Inflammatory macrophage treated with lipopolysaccharide for 1 hour (primary cell): ENCODE measurements at places on chromosomes 2 and 18.

- DNase-seq = peak; percentile 88
Observed at GRCh38 chr2:166539340-166540162, 45.5 kb upstream of the SCN7A start.

DNA sequence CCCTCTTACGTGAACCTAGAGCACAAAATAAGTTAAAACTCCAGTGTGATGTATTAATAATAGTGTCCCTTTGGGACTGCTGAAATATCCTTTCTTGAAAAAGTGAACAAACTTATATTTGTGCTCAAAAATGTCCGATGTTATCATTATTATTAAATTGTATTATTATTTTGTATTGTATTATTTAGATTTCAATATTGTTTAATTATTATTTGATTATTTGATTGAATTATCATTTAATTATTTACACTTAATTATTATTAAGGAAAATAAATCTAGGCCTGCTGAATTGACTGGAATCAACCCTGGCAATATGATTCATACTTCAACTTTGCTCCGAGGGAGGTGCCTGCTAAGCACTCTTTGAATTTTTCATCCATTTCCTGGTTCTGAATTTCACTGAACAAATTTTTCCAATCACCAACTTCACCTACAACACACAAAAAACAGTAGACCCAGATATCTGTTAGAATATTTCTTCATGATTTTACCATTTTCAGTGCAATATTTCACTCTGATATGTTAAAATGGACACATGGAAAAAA, 10.9 kb upstream of the EIF2AK2 start:
- DNase-seq = no peak

GRCh38 chr18:9814431-9814830, 71.3 kb upstream of the TXNDC2 start:
- DNase-seq = no peak

GRCh38 chr2:205199165-205199850, 483.0 kb upstream of the NRP2 start:
- no peak for DNase-seq

- DNase-seq = peak; percentile 77
Observed at GRCh38 chr2:54535599-54536195, 79.6 kb downstream of the SPTBN1 start.

- no peak for DNase-seq
Observed at GRCh38 chr18:55014095-55014494, 54.8 kb upstream of the CCDC68 start.

DNA sequence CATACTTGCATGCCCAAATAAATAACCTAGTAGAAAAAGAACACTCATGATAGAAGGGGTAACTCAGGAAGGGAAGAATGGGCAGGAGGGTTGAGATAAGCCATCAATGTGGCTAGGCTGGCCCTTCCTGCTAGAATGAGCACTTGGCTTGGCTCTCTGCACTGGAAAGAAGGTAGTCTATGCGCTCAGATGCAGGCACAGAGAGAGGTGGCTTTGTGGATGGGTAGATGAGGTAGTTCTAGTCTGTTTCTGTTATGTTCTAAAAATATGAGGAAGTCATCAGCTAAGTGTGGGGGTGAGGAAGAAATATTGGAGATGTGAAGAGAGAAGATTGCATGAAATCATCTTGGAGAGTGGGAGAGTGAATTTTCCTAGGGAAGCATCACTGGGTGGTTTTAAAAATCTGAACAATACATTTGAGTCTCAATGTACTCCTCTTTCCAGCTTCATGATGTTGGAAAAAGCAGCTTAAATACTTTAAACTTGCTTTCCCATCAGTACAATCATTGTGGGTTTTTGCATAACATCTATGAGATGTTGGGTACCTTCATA, 357.1 kb downstream of the CNTNAP5 start:
- DNase-seq = no peak

DNA sequence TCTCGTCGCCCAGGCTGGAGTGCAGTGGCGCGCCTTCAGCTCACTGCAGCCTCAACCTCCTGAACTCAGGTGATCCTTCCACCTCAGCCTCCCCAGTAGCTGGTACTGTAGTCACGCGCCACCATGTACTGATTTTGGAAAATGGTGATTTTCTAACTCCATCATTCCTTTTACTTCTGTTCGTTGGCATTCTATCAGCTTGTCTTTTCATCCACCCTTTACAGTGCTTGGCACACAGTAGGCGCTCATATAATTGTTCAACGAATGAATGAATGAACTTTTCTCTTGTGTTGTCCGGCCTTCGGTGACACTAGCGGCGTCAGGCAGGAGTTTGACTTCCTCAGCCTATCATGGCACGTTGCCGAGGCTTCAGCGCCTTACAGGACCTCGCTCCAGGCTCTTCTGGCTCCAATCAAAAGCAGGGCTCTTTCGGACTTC, 373 bp upstream of the MTHFD2 start:
- no peak for DNase-seq

- peak; percentile 23 for DNase-seq
Observed at GRCh38 chr18:24460388-24460787, at the start of gene HRH4. Gene HRH4 (plus strand): TSS chr18:24460637. CDS start chr18:24460729, 92 bp downstream.

GRCh38 chr2:182628916-182629315, 87.1 kb upstream of the DNAJC10 start:
- no peak for DNase-seq

DNA sequence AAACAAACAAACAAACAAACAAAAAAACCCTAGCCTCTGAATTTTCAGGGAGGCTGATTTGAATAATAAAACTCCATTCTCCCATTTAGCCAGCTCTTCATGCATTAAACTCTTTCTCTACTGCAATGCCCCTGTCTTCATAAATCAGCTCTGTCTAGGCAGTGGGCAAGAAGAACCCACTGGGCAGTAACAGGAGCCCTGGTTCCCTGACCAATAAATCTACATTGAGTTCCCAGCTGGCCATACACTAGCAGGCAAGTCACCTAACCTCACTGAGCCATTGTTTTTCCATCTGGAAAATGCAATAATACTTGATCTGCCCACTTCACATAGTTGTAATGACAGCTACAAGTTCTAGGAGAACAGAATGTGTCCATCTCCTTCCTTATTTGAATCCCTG, 57.6 kb upstream of the YPEL5 start:
- DNase-seq = no peak

- DNase-seq = no peak
Observed at GRCh38 chr2:43010438-43011157, 215.8 kb downstream of the ZFP36L2 start.

DNA sequence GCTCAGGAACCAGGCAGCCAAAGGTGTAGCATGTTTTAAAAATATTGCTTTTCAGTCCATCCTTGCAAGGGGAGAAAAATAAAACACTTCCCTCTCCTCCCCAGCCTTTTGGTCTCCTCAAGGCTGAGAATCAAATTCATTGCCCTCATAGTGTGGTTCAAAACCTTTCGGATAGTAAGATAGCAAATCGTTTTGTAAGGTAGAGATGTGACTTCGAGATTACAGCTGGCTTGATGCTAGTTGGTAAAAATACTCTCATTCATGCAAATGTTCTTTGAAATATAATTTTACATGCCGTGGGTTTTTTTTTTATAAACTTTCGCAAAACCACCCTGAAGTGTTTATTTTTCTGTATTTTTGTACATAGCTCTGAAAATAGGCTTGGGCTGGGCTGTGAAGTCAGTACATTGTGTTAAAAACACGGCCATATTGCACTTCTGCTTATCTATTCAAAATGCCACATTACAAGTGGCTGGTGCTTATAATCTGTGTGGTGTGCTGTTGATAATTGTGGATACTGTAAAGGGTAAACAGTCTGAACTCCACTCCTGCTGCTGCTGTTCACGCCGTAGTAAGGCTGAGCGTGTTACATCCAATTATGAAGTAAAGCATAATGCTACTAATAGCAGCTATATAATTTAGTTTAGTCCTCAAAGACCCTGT, 172.0 kb upstream of the SIX3 start:
- no peak for DNase-seq

DNA sequence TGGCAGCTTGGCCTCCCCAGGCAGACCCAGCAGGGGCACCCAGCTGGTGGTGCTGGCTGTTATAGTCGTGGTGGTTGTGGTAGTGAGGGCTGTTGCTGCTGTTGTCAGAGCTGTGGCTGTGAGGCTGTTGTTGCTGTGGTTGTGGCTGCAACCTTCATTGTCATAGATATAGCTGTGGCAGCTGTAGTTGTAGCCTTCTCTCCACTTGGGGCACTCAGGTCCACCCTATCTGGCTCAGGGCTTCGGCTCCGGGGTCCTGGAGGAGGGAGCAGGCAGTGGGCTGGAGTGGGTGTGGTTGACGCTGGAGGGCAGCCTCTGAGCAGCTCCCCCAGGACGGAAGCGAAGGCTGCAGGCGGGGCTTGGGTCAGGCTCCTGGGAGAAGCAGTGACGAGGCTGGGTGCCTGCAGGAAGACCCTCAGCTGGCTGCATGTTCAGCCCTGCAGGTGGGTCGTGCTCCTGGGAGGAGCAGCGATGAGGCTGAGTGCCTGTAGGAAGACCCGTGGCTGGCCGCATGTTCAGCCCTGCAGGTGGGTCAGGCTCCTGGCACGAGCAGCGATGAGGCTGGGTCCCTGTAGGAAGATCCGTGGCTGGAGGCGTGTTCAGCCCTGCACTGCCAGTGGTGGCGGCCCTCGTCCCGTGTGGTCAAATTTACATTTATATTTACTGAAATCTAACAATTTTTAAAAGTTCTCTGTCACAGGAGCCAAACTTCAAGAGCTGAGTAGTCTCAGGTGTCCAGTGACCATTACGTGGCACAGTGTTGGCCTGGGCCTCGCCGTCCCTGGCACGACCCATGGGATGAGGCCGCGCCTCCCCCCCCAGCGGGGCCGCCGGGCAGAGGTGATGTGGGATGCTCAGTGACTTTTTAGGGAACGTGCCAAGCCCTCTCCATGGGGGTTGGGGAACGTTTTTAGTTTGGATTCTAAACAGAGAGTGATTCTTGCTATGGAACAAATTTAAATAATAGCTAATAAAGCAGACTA, 79.2 kb upstream of the PXDN start:
- no peak for DNase-seq

DNA sequence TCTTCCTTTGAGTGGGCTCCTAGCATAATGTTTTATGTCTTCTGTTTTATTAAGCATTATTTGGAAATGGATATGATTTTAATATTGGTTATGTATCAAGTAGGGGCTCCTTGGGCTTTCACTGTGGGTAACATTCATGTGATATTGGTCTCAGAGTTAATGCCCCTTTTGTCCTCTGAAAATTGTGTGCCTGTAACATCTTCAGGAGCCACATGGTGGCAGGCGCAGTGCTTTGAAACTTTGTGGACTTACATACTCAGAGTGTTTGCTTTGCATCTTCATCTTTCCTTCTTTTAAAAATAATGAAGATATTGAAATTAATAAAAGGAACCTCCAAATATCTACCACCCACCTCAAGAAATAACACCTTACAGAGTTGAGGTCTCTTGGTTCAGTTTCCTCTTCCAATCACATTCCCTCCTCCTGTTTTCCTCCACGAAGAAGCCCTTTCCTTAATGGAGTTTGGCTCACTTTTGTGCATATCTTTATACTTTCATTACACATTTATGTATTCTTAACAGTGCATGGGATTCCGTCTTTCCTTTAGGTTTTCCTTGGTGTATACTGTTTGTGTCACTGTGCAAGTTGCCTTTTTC, 73.5 kb downstream of the LIMS1 start:
- no peak for DNase-seq

DNA sequence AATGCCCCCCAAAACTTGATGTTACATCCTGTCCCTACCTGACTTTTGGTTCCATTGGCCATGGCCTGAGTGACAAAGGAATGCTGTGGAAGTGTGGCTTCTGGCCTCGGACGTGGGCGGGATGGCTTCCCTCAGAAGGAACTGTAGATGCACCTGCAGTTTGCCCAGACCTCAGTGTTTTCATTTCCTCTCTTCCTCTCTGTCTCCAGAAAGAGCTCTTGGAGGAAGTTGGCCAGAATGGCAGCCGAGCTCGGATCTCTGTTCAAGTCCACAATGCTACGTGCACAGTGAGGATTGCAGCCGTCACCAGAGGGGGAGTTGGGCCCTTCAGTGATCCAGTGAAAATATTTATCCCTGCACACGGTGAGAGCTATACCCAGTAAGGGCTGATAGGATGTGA, 61.0 kb upstream of the TMEM87B start:
- DNase-seq = no peak

DNA sequence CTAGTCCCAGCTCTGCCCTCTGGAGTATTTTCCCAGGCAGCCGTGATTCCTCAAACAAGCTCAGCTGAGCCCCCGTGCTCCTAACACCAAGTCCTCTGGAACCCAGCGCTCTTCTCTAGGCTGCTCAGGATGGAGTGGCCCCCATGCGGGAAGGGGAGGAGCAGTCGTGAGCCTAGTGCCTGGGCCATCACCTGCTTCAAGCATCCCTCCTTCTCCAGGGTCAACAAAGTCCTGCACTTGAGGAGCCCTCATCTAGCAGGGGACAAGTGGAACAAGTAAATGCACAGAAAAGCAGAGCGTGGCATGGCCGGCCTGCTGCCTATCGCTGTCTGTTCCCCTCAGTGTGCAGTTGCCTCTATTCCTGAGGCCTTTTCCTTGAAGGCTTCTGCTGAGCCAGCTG, 168.6 kb downstream of the INHBB start:
- DNase-seq = no peak

GRCh38 chr2:205758051-205758450, 75.8 kb downstream of the NRP2 start:
- DNase-seq = no peak

DNA sequence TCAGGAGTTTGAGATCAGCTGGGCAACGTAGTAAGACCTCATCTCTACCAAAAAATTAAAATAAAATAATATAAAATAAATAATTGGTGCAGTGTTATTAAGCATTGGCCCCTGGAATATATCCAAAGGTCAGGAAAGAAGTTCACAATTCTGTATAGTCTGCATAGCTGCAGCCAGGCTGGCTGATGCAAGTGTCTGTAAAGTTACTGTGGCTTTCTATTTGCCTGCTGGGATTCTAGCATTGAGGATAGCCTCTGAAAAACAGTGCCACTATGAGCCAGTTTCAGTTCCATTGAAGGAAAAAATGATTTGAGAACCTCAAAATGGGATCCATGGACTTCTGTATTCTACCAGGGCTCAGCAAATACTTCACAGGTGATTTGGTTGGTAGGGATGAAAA, 208.6 kb downstream of the PARD3B start:
- DNase-seq = no peak

GRCh38 chr2:150677551-150677950, 190.1 kb upstream of the RND3 start:
- no peak for DNase-seq

GRCh38 chr2:38465789-38466127, 88.7 kb upstream of the ATL2 start:
- DNase-seq = peak; percentile 18

DNA sequence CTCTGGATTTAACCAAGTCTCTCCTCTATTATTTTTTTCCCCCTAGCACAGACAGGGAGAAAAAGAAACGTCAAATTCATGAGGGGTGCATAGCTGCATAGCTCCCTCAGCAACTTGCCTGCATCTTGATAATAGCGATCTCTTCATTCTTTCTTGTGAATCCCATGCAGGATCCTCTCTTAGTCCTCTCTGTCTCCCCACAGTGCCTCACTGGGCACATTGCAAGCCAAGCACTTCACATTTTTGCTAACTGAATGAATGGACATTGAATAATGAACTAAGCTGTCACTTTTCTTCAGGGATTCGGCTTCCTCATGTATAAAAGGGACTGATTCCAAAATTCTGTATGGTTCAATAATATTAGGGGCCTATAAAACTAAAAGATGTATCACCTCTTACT, 2.9 kb upstream of the EPB41L3 start:
- peak; percentile 72 for DNase-seq

- no peak for DNase-seq
Observed at GRCh38 chr2:455913-456312, 168.0 kb upstream of the ALKAL2 start.
